ENCODE measurements at places on chromosomes 4 and X.

DNA sequence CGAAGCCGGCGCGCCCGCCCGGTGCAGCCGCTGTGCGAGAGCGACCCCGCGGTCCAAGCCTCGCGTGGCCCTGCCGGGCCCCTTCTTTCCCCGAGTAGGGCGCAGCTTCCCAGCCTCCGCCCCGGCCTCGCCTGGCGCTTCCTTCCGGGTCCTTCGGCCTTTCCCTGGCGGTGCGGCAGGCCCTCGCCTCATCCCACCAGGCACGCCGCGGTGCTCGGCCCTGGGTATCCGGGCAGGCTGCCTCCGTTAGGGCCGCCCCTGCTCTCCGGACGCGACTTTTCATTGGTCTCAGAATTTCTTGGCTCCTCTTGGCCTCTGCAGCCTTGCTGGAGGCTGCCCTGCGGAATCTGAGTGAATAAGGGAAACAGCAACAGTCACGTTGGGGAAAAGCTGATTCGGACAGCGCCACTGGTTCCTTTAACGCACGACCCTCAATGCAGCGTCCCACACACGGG lies 429 bp downstream of the UVSSA start:
- peak; percentile 31 for DNase-seq

- no peak for DNase-seq
Observed at GRCh38 chrX:46382595-46382994, 162.6 kb downstream of the ZNF674 start.

DNA sequence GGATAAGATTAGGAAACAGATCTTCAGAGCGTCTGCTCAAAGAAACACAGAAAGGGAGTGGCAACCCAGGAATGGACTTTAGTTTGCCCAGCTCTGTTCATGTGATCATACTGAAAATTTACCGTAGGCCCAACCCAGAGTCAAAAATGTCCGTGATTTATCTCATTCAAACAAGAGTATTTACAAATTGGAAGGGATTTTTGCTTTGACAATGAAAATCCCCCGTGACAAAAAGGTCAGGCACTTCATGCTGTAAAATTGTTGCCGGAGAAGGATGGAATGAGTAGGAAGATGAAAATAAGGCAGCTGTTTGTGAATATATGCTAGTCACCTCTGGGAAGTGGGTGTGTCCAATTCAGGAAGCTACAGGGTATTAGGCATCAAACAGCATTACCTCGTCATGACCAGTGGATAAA lies 1.2 kb downstream of the SULT1B1 start:
- no peak for DNase-seq

GRCh38 chrX:133776072-133776471 lies 209.3 kb downstream of the GPC3 start:
- DNase-seq = no peak

GRCh38 chr4:33054656-33055196 lies 2334.6 kb downstream of the PCDH7 start:
- no peak for DNase-seq

DNA sequence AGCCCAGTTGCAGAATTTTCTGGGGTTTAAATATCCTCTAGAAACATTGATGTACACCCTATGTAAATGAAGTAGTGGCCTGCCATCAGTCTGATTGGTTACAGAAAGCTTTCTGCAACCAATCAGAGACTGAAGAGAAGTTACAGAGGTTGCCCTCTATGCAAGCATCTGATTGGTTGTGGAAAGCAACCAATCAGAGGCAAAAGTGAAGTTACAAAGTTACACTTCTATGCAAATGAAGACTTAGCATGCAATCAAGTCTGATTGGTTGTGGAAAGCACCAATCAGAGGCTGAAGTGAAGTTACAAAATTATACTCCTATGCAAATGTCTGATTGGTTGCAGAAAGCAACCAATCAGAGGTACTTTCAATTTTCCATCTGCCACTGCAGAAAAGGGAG lies 51.9 kb upstream of the USP9X start:
- DNase-seq = no peak

DNA sequence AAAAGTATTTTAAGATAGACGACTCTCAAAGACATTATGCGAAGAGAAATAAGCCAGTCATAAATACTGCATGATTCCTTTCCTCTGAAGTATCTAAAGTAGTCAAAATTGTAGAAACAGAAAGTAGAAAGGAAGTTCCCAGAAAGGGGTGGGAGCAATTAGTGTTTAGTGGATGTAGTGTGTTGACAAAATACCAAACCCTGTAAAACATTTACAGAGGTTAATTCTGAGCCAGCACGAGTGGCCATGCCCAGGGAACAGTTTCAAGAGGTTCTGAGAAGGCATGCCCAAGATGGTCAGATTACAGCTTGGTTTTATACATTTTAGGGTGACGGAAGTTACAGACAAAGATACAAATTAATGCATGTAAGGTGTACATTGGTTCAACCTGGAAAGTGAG lies 34.4 kb upstream of the SLC25A4 start:
- DNase-seq = no peak

GRCh38 chr4:145739845-145740244 lies 59.9 kb downstream of the C4orf51 start:
- no peak for DNase-seq

DNA sequence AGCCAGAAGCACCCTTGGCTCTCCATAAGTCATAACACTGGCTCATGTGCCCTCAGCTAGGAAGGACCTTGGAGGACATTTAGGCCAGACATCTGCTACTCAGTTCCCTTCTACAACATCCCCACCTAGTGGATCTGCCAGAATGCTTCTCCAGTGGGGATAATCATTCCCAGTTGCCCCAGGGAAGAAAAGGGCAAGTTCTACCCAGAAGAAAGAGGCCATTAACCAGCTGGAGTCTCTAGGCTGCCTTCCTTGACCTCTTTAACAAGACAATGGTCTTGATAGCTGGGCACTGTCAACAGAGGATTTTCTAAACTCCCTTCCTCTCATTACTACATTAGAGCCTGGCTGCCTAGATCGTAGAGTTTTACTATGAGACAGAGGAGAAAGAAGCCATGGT lies 42.0 kb downstream of the LGI2 start:
- DNase-seq = no peak

DNA sequence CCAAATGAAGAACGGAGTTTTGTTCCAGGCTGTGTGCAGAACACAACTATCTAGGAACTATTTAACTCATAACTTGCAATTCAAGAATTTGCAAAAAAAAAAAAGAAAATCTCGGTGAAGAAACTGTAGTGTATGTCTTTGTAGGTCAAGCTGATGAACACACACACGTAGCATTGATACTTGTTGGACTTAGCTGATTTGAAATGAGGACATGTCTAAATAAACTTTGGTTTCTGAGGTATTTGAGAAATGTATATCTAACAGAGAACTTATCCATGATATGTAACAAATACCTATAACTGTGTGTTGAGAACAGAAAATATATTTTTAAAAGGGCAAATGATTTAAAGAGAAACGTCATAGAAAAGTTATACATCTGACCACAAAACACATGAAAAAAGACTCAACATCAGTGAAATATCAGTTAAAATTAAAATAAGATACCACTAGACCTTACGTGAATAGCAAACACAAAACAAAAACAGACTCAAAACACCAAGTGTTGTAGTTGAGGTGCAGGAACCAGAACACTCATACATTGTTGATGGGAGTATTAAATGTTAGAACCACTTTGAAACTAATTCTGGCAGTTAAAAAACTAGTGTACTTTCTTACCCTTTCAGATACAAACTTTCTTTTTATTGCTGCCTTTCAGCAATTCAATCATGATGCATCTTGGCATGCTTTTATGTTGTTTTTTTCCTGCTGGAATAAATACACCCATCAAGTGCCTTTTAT lies 1535.8 kb upstream of the PCDH10 start:
- DNase-seq = no peak

DNA sequence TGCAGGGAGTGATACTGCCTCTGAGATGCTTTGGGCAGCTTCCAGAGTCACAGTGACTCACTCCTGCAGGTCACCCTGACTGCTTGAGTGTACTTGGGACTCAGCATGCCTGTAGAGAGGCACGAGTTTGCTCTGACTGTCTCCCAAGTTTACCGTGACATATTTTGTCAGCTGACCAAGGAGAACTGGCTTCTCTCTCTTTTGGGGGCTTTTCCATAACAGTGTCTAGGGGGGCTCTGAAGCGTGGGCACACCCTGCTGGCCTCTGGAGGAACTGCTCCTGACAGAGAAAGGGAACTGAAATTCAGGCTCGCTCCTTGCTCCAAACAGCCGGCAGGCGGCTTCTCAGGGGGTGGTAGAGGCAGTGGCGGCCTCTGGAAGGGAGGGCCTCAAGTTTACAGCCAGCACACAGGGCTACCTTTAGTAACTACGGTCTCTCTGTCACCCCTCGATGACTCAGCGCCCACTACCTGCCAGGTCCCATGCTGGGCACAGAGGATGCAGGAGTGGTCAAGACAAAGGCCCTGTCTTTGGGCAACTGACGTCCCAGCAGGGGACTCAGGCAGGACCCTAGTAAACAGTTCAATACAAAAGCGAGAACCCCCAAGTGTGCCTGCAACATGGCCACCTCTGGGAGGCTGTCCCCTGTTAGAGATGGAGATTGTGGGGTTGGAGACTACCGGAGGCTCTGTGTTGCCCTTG lies 17.8 kb downstream of the ZNF185 start:
- no peak for DNase-seq

DNA sequence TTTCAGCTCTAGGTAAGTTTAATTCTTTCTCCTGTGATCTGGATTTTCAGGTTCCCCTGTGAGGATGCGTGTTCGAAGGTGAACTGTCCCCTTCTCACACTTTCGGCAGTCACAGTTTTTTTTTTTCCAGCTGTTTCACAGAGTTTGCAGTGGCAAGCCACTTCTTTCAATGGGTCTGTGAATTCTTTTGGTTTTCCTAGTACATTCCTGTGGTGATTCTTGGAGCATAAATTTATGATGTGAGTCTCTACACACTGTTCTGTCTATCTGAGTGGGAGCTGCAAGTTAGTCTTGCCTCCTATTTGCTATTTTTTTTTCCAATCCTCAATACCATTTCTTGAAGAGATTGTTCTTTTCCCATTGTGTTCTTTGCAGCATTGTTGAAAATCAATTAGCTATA lies 595.5 kb downstream of the RAPGEF2 start:
- DNase-seq = no peak

DNA sequence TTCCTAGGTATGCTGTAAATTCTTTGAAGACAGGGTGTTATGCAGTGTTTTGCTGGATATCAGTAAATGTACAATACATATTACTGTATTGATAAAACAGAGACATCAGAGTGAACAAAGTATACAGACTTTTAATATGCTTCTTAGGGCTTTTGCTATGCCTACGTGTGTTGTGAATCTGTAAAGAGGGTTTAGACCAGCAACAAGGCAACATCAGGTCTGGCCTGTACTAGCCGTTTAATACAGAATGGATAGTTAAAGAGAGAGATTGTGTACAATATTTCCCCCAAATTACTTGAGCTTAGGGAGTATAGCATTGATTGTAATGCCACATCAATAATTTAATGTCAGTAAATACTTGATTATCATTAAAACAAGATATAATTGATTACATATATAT lies 75.2 kb downstream of the PAQR3 start:
- no peak for DNase-seq

DNA sequence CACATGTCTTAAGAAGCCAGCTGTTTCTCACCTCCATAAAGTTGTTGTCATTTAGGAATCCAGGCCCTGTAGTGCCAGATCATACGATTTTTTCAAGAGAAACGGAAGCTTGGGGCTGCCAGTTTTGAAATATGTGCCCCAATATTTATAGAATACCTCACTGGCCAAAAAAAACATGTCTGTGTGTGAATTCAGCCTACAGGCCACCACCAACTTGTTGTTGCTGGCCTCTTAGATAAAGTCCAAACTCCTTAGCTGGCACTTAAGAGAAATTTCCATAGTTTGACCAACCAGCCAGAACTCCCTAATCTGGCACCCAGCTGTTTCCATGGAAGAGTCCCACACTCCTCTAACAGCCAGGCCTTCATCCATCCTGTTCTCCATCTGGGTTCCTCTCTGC lies 74.1 kb downstream of the WDR19 start:
- no peak for DNase-seq

Data from activated T-cell treated with anti-CD3 and anti-CD28 coated beads for 24 hours (primary cell).